ENCODE measurements at places on chromosomes 4 and X. TPM values are rescaled to one million over a fixed set of nuclear protein-coding genes. Genes with fewer than 3 reads are reported as not detected.

The SLAIN2 gene
- total RNA-seq = 38.2 TPM

The PLXNB3 gene
- 11.0 TPM for total RNA-seq

The LRCH2 gene
- total RNA-seq = 5.0 TPM

The PCDH10 gene
- 4.9 TPM for total RNA-seq

The F9 gene
- total RNA-seq = not detected

The NR0B1 gene
- not detected for total RNA-seq

The LRP2BP gene
- 0.48 TPM for total RNA-seq

All from vein endothelial cell (primary cell).